ENCODE measurements at places on chromosomes 11 and 22. TPM values are rescaled to one million over a fixed set of nuclear protein-coding genes. Genes with fewer than 3 reads are reported as not detected.

PANX2 gene
- total RNA-seq = 2.9 TPM

ASPHD2 gene
- total RNA-seq = 8.9 TPM

SAA4 gene
- not detected for total RNA-seq

STX5 gene
- 31.6 TPM for total RNA-seq

All from activated T-cell treated with anti-CD3 and anti-CD28 coated beads, Interleukin-2, amount 50 U/mL, for 4 hours (primary cell).